ENCODE measurements at places on chromosomes 16 and 17. TPM values are rescaled to one million over a fixed set of nuclear protein-coding genes. Genes with fewer than 3 reads are reported as not detected.

DNA sequence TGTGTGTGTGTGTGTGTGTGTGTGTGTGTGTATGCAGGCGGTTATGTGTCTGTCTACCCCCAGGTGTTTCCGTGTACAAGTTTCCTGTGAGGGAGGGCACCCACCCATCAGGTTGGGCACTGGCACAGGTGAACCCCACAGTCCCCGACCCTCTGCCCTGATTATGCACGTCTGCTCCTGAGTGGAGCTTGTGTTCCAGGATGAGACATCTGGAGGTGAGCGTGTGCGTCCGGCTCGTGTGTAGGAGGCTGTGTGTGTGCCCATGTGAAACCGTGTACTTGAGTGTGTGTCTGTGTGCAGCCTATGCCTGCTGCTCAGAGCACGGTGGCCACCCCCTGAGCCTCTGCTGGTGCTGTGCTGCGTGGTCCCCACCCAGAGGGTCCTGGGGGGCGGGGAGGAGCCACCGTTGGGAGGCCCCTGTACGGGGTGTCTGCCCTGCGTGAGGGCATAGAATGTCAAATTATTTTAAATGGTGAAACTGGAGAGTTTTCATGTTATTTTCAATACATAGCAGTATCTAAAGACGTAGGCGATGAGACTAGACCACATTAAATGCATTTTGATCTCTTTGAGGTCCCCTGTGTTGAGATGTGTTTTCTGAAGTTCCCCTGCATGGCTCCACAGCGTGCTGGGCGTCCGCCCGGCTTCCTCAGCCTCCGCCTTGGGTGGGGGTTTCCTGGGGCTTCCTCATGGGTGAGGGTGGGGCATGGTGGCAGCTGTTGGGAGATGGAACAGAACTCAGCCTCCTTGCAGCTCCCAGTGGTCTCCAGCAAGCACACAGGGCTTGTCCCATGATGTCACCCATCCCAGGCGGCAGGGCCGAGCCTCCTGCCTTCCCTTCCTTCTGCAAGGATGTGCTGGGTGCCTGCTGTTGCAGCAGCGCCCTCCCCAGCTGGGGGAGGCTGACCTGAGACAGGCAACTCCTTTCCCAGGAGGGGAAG, 43.4 kb downstream of the KCNJ12 start:
- DNase-seq = no peak

GRCh38 chr17:10793816-10794215, 10.1 kb downstream of the TMEM238L start:
- DNase-seq = no peak

DNA sequence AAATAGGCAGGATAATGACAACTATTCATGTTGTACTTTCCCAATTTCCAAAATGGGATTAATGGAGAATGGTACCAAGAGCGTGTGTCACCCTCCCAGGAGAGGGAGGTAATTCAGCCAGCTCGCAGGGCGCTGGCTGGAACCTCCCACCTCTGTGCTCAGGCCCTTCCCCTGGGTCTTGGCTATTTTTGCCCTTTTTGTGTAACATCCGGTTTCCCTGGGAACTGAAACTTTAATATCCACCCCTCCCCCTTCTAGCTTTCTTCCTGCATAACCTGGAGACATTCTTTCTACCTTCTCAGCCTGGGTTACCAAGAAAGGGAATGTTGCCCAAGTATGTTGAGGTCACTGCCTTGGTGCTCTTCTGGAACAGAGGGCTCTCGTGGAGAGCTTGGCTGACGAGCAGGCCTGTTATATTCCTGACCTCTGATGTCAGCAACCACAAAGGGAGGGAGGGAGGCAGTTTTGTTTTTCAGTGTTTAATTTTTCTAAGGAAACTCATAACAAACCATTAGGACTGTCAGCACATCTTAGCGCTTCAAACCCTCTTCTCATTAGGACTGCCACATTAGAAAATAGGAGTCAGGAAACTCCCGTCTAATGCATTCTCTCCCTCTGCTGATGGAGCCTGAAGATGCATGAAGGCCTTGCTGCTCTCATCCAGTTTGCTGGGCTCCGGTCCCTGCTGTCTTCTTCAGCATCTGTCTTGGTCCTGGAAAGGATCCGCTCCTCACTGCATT, 25.6 kb downstream of the ITGB3 start:
- DNase-seq = peak; percentile 90

RAC3 gene
- total RNA-seq = 42.1 TPM

PEMT gene
- total RNA-seq = 27.1 TPM

DNA sequence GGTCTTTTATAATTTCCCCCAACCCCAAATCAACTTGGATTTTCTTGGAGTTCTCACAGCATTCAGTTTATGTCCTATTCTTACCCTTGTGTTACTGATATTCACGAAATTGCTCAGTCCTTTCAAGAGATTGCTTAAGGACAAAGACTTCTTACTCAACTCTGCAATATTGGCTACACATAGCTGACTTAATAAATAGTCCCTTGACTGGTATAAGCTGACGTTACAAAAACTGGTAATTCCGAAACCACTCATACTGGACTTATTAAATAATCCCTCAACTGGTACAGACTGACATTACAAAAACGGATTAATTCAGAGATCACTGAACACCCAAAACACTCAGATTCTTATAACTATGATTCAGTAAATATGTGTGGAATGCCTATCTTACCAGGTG, 860 bp downstream of the TIGD7 start:
- DNase-seq = no peak

HOXB6 gene
- 48.2 TPM for total RNA-seq

HOXB4 gene
- 10.3 TPM for total RNA-seq

DNA sequence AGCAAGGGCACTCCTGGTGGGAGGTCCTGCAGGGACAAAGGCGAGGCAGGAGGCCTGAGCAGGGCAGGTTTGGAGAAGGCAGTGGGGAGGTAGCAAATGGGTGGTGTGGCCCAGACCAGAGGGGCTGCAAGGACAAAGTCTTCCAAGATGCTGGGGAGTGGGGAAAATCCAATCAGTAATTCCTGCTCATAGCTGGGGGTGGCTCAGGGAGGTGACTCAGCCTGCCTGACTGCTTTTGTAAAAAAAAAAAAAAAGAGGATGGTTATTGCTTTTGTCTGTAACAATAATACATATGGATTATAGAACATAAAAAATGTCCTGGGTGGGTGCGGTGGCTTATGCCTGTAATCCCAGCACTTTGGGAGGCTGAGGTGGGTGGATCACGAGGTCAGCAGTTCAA, 5.2 kb downstream of the IL34 start:
- DNase-seq = no peak

PIRT gene
- not detected for total RNA-seq

TP53TG3 gene
- not detected for total RNA-seq

- no peak for DNase-seq
Observed at GRCh38 chr16:65071433-65072311, 50.2 kb downstream of the CDH11 start.

KRTAP1-5 gene
- total RNA-seq = 0.29 TPM

DNA sequence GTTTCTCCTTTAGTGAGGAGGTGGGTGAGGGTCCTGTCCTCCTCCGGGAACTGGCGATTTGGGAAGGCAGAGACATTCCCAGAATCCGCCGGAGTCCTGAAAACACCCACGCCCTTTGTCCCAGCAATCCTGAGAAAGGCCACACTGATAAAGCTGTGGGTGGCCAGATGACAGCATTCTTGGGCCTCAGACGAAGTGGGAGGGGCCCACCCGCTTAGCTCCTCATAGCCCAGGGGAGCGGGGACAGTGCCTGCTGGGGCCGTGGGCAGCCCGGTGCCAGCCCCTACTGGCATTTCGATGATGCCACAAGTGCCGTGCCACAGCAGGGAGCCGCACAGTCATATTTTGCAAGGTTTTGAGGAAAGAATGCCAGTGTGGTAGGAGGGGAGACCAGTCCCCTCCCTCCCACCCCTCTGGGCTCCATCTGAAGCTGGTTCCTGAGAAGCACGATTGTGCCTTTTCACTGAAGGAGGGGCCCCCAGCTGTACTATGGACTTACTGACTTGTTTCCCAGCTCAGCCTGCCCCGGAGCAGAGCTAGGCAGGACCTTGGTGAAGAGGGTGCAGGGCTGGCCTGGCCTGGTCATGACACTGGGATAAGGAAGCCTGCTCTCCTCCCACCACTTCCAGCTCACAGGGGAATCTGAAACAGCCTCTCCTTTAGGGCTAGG, 20.9 kb upstream of the MPRIP start:
- no peak for DNase-seq

DNA sequence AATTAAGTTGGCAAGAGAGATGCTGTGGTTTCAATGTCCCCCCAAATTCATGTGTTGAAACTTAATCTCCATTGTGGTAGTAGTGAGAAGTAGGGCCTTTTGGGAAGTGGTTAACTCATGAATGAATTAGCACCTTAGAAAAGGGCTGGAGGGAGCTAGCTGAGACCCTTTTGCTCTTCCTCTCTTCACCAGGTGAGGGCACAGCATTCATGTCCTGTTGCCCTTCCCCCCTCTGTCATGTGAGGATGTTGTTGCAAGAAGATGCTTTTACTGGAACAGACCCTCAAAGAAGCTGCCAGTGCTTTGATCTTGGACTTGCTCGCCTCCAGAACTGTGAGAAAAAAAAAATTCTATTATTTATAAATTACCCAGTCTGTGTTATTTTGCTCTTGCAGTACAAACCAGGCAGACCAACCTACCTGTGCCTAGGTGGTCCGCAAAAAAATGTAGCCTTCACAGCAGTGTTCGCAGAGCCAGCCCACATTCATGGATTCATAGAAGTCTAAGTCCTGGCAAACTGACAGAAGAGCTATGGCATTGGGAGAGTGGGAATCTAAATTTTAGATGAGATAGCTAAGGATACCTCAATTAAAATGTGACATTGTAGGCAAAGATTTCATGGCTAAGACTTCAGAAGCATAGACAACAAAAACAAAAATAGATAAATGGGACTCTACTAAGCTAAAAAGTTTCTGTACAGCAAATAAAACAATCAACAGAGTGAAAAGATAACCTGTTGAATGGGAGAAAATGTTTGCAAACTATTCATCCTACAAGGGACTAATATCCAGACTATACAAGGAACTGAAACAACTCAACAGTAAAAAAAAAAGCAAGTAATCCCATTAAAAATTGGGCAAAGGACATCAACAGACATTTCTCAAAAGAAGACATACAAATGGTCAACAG, 32.0 kb upstream of the ABCA5 start:
- no peak for DNase-seq

DNA sequence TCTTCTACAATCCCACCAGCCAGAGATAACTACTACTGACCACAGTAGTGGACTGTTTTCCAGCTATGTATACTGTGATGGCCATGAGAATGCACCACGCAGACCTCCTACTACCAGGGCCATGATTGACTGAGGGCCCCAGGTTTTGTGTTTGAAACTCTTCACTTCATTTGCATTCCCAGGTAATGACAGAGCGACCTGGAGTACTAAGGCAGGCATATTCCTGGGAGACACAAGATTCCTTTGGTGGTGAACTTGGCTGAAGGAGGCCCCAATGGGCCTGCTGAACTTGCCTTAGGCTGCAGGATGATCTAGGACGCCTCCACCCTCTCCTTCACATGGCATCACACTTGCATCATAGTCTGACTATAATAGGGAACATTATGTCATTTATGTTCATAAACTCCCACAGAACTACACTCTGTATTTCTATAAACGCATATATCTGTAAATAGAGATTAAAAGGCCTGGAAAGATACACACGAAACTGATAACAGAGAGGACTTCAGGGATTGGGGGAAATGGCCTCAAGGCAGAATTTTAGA, 30.4 kb downstream of the CLEC19A start:
- DNase-seq = no peak

GP1BA gene
- total RNA-seq = not detected

- no peak for DNase-seq
Observed at GRCh38 chr17:55783684-55784245, 32.9 kb downstream of the PCTP start.

DNA sequence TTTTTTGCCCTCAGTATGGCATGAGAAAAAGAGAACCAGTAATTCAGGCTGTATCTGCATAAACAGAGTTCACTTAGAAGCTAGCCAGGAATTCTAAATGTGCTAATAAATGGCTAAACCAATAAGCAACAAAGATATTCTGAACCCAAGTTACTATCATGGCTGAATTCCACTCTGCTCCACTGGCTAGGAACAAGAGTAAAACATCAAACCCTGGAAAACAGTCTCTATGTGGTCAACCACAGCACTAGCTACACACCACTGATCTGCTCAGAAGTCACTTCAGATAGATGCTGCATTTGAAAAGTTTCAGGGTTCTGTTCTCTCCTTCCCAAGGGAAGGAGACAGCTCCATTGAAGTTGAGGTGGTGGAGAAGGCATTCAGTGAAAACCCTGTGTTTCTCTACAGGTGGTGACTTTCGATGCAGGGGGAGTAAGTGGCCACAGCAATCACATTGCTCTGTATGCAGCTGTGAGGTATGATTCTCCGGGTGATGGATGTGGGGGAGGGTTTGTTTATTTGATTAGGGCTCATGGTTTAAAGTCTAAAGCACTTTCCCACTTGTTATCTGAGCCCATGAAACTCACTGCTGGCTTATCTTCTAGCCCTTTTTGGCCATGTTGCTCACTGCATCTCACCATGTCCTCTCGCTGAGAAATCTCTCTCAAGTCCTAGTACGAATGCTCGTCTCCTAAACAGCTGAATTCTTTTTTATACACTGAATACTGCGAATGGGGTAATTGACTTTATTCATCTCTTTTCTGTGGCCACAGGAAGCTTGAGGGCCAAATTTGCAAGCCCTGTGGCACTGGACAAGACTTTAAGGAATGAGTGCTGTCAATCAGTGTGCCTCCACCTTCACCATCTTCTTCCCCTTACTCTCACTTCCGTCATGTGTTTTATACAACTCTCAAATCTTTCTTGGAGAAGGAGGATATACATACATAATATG, 39.9 kb downstream of the CENPV start:
- DNase-seq = no peak

GRCh38 chr16:11639925-11640899, 28.0 kb upstream of the SNN start:
- no peak for DNase-seq

DNA sequence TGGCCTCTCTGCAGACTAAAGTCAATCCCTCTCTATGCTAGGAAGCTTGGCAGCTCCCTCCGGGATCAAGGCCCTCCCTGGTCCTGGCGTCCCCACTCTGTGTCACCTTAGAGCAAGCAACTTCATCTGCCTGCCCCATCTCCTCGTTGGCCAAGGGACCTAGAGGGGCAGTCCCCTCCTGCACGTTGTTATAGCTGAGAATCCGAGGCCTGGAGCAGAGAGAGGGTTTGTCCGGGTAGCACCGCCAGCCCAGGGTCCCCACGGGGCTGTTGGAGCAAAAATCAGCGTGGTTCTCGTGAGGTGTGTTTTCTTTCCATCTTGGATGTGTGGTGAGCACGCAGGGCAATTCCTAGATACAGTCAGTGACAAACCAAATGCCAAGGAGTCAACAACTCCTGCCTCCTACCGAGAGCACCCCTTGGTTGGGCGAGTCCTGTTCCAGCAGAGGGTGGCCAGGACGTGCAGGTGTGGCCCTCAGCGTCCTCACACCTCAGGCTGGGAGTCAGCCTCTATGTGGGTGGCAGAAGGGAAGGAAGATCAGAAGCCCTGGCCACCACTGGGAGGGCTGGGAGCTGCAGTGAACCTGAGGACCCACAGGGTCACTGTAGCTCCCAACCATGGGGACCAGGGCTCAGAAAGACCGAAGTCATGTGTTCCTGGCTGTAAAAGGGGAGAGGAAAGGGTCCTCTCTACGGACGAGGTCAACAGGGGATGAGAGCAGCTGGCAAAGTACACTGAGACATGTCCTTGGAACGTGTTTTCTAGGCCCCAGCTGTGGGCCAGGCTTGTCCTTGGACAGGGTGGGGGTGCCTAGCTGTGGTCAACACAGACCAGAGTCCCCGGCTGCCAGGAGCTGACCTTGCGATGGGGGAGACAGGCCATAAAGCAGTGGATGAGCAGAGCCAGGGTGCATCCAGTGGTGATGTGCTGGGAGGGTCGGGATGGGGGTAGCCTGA, 85.6 kb upstream of the CIBAR2 start:
- DNase-seq = no peak

All from glomerular endothelial cell (primary cell).